Lung (tissue), 17 donors: ENCODE measurements at places on chromosomes 7 and 10. TPM values are rescaled to one million over a fixed set of nuclear protein-coding genes. Genes with fewer than 3 reads are reported as not detected.

TMEM139 gene
- 26.9 TPM for total RNA-seq

CNNM1 gene
- total RNA-seq = 0.52 TPM

- H3K4me3 ChIP-seq = no peak overlapping the region
- no peaks in the 10 kb centered on the region for H3K27me3 ChIP-seq
- peaks cover 29% of the 10 kb centered on the region for H3K36me3 ChIP-seq
- H3K4me1 ChIP-seq = no peaks in the 10 kb centered on the region
- no peak for DNase-seq
These were observed 309.7 kb downstream of the TYW1 start for GRCh38 chr7:67306331-67306730.

GRCh38 chr7:4775848-4776623 lies 613 bp downstream of the AP5Z1 start:
- peak; percentile 39 for DNase-seq
- peak overlapping the region; percentile 87 for H3K4me3 ChIP-seq
- peaks cover 7% of the 10 kb centered on the region for H3K36me3 ChIP-seq
- H3K27me3 ChIP-seq = no peaks in the 10 kb centered on the region
- H3K4me1 ChIP-seq = peaks cover 6% of the 10 kb centered on the region
- peak overlapping the region; percentile 79 for H3K27ac ChIP-seq

ACHE gene
- total RNA-seq = 8.2 TPM

DNA sequence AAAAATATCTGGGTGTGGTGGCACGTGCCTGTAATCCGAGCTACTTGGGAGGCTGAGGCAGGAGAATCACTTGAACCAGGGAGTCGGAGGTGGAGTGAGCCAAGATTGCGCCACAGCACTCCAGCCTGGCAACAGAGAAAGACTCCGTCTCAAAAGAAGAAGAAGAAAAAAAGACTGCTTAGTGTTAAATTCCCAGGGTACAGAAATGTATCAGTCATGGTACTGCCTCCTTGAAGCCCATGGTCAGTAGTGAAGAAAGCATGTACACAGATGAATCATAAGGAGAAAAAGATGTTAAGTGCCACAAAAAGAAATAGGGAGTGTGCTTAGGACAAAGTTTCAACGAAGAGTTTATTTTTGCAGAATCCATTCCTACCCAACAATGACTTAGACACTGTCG lies 62.5 kb upstream of the KMT2E start:
- H3K4me3 ChIP-seq = no peak overlapping the region
- no peaks in the 10 kb centered on the region for H3K36me3 ChIP-seq
- no peak for DNase-seq

GRCh38 chr7:11587814-11588213 lies 244.2 kb downstream of the THSD7A start:
- H3K27ac ChIP-seq = no peak overlapping the region
- H3K4me1 ChIP-seq = no peaks in the 10 kb centered on the region
- H3K27me3 ChIP-seq = no peaks in the 10 kb centered on the region
- no peak for DNase-seq

DNA sequence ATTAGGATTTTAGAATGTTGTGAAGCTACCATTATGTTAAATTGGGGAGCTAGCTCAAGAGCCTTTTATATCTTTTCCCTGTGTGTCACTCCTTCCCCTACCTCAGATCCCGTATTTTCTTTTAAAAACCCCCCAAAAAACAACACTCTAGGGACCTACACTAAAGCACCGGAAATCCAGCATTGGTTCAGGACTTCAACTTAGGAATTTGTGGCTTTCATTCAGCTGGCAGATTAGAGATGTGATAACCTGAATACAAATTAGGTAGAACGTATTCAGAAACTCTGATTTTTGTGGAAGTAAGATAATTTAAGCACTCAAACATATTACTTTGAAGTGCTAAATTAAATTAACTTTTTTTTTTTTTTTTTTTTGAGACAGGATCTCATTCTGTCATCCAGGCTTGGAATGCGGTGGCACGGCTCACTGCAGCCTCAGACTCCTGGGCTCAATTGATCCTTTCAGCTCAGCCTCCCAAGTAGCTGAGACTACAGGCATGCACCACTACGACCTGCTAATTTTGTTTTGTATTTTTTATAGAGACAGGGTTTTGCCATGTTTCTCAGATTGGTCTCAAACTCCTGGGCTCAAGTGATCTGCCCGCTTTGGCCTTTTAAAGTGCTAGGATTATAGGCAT lies 6.8 kb downstream of the TBC1D12 start:
- no peaks in the 10 kb centered on the region for H3K27me3 ChIP-seq
- DNase-seq = peak; percentile 23
- H3K4me1 ChIP-seq = peaks cover 31% of the 10 kb centered on the region

DNA sequence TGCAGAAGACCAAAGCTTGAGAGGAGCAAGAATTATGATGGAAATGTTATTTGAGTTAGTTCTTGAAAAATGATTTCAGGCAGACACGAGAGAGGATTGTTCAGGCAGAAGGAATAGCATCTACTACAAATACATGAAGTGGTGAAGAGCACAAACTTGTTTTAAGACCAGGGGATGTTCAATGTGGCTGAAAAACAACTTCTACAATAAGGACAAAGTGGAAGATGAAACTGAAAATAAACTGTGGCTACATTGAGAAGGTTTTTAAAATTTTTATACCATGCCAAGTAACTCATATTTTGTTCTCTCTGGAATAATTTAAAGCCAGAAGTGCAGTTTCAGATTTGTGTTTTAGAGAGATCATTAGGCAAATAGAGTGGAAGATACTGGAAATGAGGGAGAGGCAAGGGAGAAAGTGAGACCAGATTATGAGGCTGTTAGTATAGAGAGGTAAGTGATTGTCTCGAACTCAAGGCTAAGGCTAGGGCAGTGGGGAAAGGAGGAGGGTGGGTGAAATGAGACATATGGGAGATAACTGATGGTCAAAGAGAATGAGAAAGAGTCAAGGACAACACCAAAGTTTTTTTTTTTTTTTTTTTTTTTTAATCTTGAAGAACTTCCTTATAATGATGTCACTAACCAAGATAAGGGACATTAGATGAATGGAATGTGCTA lies 115.4 kb downstream of the MDFIC start:
- peaks cover 3% of the 10 kb centered on the region for H3K4me1 ChIP-seq
- no peak for DNase-seq
- no peaks in the 10 kb centered on the region for H3K27me3 ChIP-seq
